ENCODE measurements at places on chromosomes 1 and 21.
A peak's percentile ranks its signal among the peaks of the same experiment; 100 is the strongest.

GRCh38 chr1:203082571-203083462 lies 3.0 kb downstream of the MYOG start:
- DNase-seq = peak; percentile 91

GRCh38 chr1:112937495-112937894 lies 18.5 kb downstream of the SLC16A1 start:
- DNase-seq = no peak

DNA sequence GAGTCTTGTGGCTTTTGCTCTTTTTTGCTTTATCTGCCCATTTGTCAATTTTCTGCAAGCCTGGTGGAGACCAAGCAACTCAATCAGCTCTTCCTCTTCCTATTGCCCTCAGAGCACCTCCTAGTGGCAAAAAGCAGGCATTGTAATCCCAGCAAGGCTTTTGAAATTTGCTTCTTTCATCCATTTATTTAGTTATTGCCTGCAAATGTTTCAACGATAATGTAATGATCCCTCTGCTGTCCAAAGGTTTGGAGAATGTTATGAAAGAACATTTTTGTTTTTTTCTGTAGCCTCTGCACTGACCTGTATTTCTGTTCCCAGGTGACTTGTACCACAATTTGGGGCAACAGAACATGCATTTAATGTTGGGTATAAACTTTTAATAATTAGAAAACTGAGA lies 127.8 kb downstream of the GABPA start:
- peak; percentile 40 for DNase-seq

- no peak for DNase-seq
Measured at GRCh38 chr1:89725011-89725370, 92.1 kb downstream of the LRRC8C start.

GRCh38 chr1:109396871-109397580 lies 692 bp downstream of the SORT1 start:
- no peak for DNase-seq

- DNase-seq = no peak
Measured at GRCh38 chr1:58919226-58919958, 135.5 kb upstream of the JUN start.

- no peak for DNase-seq
Measured at GRCh38 chr1:78322928-78323680, 167.7 kb upstream of the PTGFR start.

DNA sequence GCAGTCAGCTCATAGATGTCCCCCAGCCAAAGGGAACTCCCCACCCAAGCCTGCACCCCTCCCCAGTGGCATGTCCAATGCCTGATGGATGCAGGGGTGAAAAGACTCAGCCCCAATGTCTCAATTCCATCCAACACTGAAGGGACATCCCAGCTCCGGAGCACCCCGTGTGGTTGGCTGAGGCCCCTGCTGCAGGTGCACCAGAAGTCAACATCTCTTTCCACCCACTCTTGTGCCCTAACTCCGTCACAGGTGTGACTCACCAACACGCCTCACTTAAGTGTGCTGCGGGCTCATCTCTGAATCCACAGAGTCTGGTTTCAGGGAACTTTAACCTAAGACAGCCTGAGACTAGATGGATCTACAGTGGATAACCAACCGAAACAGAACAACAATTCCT lies 40.9 kb upstream of the ZBTB18 start:
- no peak for DNase-seq

GRCh38 chr1:53899206-53899628 lies 5.2 kb downstream of the DIO1 start:
- no peak for DNase-seq

DNA sequence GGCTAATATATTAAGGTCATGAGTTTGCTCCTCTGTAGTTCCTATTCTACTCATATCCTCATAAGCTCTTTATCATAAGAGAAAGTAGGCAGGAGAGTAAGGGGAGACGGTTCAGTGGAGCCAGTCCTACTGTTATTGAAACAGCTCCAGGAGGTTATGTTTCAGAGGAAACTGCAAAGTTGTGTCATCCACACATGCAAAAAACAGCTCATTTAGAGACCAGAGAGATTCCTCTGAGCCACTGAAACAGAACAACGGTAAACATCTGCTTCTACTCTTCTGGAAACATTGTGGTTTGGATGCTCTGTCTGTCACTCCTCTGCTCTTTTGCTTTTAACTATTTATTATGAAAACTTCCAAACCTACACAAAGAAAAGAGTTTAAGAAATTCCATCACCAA lies 66.3 kb upstream of the PPP2R5A start:
- no peak for DNase-seq

GRCh38 chr1:145871994-145872924 lies 13.4 kb upstream of the PIAS3 start:
- peak; percentile 91 for DNase-seq

GRCh38 chr1:6053206-6053546 lies 7.5 kb downstream of the KCNAB2 start:
- DNase-seq = no peak

GRCh38 chr1:192668409-192668983 lies 32.5 kb downstream of the RGS13 start:
- DNase-seq = no peak
